NCI-H446 treated with DMSO at 0.1 percent for 48 hours (cell line): ENCODE measurements at places on chromosomes 12 and 14.

- DNase-seq = no peak
Observed at GRCh38 chr12:48883305-48884161, 17.9 kb upstream of the RND1 start.

GRCh38 chr12:112998987-112999767 lies 20.9 kb downstream of the OAS2 start:
- no peak for DNase-seq

- DNase-seq = no peak
Observed at GRCh38 chr12:81077686-81078441, at the start of gene ACSS3. Gene ACSS3, plus strand, starts transcription at chr12:81078079. Its CDS starts 42 bp downstream, at chr12:81078121.

DNA sequence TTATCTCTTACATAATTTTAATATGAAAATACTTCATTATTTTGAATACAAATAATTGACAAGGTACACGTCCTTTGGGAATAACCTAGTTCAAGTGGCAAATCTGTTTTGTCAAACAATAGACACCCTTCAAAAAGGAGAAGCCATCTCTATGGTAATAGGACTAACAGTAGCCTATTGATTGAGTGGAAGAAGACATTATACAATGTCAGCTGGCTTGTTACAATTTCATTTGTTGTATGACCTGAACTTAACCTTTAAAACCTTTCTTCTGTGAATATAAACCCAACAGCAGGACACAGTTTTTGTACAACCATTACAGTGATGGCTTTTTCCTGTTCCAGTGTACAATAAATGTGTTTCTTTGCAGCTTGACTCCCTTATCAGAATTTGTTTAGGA lies 8.1 kb downstream of the TMEM260 start:
- DNase-seq = no peak

DNA sequence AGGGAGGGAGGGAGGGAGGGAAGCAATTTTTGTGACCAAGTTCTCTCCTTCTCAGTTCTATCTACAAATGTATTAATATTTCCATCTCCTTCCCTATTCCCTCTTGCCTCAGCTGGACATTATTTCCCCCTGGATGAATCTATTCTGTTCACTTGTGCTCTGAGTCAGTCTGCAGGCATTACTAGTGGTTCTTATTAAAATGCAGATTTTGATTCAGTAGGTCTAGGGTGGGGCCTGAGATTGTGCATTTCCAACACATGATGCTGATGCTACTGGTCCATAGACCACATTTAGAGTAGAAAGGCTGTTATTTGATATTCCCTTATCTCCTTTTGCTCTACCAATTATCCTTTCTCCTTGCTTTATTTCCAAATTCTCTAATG lies 40.1 kb upstream of the YAF2 start:
- no peak for DNase-seq

- DNase-seq = no peak
Observed at GRCh38 chr14:78184157-78184556, 14.0 kb downstream of the NRXN3 start.

- DNase-seq = no peak
Observed at GRCh38 chr12:113237748-113238147, 16.5 kb downstream of the TPCN1 start.

DNA sequence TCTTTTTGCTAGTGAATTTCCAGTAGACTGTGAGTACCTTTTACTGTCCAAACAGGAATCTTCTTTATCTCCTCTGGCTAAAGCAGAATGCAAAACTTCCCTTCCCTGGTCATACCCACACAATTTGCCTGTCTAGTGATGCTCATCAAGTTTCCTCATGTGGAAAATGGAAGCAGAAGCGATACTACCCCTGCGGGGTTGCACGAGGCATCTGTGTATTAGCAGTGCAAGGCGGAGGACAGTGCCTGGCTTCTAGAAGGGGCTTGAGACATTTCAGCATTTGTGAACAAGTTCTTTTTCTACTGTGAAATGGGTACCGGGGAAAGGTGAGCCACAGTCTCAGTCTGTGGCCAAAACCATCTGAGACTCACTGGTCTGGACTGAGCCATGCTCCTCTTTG lies 340.9 kb downstream of the AACS start:
- DNase-seq = no peak

DNA sequence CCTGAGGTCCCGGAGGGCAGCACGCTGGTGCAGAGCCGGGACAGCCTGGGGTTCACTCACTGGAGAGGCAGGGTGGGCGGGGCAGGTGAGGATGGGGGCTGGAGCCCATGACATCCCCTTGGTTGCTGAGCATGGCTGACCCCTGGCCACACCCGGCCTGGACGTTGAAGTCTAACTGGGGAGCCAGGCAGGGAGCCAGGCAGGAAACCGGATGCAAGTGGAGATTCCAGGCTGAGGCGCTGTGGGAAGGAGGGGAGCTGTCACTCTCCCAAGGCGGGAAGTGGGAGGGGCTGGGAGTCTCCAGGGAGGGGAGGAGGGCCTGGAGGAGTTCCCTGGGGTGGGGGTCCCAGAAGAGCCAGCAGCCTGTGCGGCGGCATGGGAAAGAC lies 7.7 kb upstream of the INF2 start:
- DNase-seq = no peak

GRCh38 chr12:57473886-57474285 lies 5.8 kb downstream of the ARHGAP9 start:
- DNase-seq = no peak

DNA sequence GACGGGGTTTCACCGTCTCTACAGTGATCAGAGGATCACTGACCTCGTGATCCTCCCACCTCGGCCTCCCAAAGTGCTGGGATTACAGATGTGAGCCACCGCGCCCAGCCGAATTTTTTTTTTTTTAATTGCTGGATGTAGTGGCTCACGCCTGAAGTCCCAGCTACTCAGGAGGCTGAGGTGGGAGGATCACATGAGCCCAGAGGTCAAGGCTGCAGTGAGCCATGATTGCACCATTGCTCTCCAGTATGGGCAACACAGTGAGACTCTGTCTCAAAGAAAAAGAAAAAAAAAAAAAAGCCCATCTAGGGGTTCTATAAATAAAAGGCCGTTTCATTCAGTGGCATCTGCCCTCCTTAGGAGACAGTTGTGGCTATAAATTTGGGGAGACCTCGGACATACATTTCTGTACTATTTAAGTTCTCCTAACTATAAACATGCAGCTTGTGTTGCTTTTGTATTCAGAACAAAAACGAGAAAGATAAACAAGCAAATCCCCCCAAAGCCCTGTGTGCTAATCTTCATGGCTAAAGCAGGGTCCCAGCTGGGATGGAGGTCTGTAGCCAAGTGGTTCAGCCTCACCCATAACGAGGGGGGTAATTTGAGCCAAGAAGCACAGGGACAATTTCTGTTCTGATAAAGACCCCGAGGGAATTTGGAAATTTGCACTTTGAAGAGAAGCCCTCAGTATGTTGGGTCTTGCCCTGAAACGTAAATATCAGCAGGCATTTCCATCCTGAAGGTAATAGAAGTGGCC lies 35.0 kb upstream of the BCL7A start:
- DNase-seq = no peak

DNA sequence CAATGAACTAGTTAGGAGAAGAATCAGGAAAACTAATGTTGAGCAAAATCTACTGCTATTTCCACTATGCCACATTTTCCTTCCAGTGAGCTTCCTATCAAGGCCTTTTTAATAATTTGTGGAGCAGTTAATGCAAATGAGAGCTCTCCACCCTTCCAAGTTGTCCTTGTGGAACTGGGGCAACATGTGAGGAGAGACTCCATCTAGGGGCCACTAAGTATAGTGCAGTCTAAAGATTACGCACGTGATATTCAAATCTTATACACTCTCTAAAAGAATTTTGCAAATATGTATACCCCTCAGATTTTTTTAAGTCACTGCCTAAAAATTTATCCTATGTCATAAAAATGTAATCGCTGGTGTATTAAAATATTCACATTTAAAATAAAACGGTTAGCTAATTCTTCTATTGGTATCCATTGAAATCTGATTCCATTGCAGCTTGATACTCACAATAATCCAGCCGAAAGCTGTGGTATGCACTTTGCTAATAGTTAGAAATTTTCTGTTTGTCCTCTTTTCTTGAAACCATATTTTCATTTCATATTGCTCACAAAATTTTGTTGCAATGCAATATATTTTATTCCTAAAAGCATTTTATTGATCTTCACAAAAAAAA lies 100.1 kb downstream of the PAH start:
- DNase-seq = no peak

- DNase-seq = no peak
Observed at GRCh38 chr14:36512585-36513003, 7.4 kb downstream of the NKX2-1 start.
